Fibroblast of skin of left biceps (primary cell): ENCODE measurements at places on chromosomes 16 and 17.

- DNase-seq, result no peak
Measured at GRCh38 chr17:79341222-79341780, 266.7 kb downstream of the ENGASE start.

- DNase-seq, result no peak
Measured at GRCh38 chr16:71254832-71255525, 24.5 kb upstream of the HYDIN start.

DNA sequence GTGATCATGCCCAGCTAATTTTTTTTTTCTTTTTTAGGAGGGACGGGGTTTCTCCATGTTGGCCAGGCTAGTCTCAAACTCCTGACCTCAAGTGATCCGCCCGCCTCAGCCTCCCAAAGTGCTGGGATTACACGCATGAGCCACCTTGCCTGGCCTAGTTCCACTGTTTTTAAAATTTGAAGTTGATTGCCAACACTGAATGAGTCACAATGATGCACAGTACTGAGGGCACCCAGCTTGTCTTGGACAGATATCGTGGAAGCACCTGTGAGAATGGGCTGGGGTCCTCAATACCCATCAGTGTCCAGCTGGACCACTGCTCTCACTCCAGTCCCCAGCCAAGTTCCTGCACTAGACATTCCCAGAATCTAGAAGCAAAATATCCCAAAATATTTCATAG is 2.5 kb downstream of the KNOP1 start:
- no peak for DNase-seq

- no peak for DNase-seq
Measured at GRCh38 chr17:28549236-28550132, 2.9 kb downstream of the UNC119 start.

GRCh38 chr17:35543856-35544255 is 6.4 kb upstream of the SLFN12L start:
- DNase-seq, result no peak

DNA sequence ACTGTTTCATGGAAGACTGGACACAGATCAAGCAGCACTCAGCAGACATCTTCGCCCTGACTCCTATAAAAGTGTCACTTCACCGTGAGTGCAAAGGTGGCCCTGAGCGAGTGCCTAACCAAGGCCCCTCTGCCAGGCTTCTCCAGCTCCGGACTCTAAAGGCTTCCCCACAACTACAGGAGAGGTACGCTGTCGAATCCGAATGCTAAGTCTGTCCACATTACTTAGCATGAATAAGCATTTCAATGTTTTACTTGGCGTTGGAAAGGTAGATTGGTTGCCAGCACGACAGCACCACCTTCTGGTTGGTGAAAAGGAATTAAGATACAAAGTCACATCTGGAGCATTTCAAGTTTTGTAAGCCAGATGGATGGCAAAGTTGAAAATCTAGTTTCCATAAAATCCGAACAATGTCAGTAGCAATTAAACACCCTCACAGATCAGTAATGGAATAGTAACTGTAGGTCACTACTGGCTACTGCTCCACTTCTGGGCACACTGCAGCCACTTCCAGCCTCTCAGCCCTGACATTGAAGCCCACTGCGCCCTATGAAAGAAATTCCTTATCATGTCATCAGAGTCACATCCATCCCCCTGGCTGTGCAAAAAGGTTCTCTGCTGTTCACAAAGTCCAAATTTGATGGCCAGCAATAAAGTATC is 100.9 kb downstream of the PARN start:
- peak; percentile 76 for DNase-seq

DNA sequence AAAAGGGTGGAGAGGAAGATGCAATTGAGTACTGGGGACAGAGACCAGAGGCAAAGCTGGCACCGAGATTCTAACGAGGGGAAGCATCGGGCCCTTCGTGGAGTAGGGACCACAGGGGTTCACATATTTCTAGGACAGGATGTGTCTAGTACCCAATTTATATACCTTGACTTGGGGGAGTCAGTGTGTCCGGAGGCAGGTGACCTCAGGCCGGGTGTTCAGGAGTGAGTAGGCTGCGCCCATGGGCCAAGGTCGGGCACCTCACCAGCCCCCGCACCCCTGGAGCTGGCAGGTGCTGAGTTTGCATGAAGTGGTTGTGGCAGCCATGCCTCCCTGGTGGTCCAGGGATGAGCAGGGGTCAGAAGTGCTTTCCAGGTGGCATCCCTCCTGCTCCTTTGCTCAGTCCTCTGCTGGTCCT is 8.6 kb upstream of the NXPH3 start:
- no peak for DNase-seq

DNA sequence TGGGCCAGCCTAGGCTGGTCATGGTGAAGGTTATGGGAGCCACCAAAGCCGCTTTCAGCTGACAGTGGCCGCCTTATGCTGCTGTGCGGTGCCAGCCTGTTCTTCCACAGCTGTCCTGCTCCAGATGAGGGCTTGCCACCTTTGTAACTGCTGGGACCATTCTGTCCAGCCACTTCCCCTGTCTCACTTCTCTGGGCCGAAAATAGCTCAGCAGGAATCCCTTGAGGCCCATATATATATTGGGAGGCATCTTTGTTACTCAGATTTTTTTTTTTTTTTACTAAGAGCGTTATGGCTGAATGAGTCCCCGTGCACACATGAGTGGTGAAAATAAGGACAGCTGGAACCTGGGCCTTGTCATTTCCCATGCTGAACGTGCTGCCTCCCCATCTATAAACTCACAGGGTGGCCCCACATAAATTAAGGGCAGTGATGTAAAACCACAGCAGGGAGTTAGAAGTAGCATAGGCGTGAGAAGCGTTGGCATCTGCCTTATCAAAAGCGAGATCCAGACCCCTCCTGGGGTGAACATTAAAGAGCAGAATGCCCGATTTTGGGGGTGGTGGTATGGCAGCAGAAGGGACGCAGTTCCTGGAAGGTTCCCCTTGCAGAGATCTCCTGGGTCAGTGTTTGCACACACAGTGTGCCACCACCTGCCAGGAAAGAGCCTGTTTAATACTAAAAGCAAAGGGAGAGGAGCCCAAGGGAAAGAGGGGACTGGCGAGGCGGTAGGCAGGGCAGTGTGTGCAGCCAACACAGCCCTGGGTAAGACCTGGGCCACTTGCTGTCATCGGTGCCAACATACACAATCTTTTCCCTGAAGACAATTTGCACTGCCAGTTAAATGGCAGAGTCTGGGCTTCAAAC is 57.8 kb downstream of the USP43 start:
- no peak for DNase-seq
